Stimulated activated CD4-positive, alpha-beta T cell treated with anti-CD3 and anti-CD28 coated beads, TNF-alpha, amount 100 ng/mL, for 1 hour (primary cell): ENCODE measurements at places on chromosomes 11 and 22.

DNA sequence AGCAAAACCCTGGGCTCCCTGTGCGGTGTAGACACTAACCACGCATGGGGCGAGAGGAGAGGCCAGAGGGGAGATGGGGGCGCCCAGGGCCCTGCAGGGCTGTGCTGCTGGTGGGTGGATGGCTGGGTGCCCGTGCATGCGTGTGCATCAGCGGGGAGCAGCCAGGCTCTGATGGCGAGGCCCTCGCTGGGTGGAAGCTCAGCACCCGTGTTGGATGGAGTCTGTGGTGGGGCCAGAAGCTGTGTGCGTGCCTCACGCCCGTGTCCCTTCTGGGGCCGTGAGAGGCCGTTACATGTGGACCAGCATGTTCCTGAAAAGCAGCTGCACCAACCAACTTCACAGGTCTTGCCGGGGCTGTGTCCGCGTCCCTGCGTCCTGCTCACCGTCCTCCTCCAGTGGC lies 33.4 kb downstream of the MUC6 start:
- DNase-seq = no peak

DNA sequence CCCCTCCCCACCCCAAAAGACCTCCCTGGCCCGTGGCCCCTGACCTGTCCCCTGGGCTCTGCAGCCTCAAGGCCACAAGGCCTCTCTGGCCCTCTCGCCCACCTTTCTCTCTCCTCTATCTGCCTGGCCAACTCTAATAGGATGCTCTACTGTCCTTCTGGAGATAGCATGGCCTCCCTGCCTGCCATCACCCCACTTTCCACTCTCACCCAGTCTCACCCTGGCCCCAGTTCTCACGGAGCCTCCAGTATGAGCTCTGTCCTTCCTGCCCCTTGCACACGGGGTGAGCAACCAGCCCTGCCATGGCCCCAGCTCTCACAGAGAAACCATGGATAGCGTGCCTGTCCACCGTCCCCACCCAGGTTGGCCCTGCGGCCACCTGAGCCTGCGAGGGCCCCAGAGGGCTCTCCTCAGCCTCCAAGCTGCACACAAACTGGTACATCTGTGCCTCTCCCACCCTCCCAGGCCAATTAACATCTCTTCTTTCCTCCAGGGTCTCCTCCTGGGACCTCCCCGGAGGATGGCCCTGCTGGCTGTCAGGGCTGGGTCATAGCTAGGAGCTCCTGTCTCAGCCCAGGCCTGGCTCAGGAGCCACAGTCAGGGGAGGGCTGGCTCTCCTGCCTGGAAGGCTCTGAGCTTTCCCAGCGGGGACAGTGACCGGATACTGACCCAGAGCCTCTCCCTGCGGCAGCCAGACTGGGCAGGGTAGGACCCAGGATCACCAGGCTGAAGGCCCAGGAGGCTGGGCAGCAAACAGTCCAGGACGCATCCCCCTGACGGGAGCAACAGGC lies 22.3 kb downstream of the RTN4R start:
- no peak for DNase-seq

DNA sequence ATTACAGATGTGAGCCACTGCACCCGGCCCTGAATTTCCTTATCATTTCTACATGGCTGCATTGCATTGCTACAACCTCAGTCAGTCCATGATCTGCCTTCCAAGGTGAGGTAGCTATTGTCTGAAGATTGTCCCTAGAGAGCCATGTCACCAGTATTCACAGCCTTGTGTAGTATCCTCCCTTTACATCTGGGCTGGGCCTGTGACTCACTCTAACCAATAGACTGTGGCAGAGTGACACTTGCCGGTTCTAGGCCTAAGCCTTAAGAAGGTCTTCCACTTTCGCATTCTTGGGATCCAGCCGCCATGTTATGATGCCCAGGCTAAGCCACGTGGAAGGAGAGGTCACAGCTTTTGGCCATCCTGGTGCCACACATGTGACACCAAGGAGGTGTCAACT lies 10.1 kb upstream of the PLEKHB1 start:
- DNase-seq = no peak

DNA sequence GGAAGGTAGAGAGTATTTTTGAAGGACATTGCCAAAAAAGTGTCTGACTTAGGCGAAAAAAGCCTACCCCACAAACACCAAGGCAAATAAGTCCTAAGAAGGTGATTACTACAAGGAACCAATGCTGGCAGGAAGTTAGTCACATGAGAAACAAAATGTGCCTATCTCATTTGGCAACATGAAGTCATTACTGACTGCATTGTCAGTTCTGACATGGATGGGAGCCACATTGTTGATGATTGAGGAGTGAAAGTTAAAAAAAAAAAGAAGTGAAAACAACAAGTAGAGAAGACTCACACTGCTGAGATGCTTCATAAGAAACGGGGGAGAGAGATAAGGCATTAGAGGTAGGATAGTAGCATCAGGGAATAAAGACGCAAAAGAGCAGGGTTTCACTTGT lies 141.5 kb upstream of the FAT3 start:
- no peak for DNase-seq

DNA sequence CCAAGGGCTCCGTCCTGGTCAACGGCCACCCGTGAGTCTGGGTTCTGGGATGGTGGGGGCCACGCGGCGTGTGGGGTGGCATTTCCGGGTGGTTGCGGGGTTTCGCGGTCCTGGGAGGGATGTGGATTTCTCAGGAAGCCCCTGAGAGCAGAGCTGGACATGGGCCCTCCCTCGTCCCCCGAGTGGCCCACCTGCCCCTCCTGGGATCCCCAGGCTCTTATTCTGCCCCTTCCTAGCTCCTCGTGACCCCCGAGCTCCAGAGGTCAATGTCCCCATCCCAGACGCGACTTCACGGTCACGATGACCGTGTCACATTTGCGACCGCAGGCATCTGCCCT lies 4.4 kb downstream of the MUC5AC start:
- no peak for DNase-seq

DNA sequence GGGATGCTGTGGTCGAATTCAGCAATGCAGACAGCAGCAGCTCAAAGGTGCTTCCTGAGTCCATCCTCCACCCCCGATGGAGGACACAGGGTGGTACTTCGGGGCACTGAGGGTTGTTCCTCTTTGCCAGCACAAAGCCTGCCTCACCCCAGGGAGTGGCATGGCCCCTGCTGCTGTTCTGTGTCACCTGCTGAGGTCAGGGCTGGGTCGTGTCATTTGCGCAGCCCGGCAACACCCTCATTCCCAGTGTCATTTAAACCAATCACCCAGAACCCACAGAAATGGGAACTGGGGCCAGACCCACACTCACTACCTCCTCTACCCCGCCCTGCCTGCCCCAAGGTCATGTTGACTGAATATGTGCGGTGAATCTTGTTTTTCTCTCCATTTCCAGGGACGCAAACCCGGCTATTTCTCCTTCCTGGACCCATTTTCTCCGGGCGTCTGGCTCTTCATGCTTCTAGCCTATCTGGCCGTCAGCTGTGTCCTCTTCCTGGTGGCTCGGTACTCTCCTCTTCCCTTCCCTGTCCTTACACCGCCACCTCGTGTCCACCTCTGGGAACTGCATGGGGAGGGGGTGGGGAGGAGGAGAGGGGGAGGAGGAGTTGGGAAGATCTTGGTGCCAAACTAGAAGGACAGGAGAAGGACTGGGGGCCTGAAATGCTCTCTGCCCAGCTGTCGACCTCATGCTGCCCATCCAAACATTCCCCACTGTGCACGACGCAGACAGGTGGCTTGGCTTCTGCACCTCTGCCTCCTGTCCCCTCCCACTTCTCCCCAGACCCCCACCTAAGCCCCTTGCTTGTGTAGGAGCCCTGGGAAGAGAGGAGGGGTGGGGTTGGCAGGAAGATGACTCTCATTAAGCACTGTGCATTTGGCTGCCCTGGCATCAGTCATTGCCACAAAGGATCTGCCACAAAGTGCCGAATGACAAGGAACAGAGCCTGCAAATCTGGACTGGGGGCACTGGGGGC lies 71.2 kb upstream of the TBCEL start:
- DNase-seq = peak; percentile 49

- DNase-seq = peak; percentile 69
Observed at GRCh38 chr11:77091146-77091940, 11.3 kb upstream of the OMP start.

GRCh38 chr11:121058941-121059340 lies 35.0 kb downstream of the TBCEL start:
- no peak for DNase-seq

DNA sequence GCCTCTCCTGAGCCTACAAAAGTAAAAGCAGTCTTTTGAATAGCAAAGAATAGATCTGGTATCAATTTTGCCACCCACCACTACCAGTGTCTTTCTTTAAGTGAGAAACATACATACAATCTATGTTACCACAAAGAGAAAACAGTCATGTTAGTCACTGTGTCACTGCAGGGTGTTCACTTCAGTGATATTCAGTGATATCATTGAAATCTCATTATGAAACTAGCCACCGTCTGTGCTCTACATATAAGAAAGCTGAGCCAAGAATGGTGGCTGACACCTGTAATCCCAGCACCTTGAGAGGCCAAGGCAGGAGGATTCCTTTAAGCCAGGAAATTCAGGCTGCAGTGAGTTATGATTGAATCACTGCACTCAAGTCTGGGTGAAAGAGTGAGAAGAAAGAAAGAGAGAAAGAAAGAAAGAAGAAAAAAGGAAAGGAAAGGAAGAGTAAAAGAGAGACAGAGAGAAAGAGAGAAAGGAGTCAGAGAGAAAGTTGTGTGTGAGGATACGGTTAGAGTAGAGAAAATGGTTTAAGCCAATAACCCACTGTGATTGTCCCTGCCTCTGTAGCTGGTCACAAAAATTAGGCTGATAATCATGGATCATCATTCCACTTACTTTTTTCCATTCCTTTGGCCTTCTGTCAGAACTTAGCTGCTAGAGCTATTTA lies 847.1 kb downstream of the FAM181B start:
- no peak for DNase-seq
